ENCODE measurements at places on chromosomes 4 and X. TPM values are rescaled to one million over a fixed set of nuclear protein-coding genes. Genes with fewer than 3 reads are reported as not detected.

DNA sequence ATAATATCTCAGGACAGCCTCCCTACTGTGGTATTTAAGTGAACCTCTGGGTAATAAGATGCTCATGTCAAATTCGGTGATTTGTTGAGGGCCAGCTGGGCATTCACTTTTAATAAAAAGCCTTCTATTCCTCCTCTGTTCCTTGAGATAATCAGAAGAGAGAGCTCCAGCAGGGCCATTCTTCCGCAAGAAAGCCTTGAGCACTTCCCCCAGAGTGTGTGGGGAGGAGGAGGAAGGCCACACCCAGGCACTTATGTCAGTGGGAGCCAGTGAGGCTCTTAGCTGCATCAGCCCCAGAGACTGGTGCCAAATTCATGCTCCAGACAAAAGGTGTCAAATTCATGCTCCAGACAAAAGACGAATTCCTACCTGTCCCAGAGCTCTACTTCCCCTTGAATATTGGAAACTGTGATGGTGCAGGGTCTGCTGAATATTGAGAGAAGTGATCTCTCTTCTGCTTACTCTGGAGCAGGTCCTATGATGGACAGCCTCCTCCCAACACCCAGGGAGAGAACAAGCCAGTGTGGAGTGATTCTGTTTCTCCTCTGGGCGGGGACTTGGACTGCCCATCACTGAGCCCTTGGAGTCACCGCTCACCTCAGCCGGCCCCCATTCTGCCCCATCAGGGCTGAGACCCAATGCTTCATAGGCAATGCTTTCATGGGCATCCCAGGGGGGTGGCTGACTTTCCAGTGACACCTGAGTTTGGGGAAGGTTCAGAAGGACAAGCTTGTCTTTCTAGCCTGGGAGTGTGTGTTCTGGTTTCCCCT lies 68.1 kb downstream of the FHDC1 start:
- H3K4me1 ChIP-seq, result peaks cover 31% of the 10 kb centered on the region
- no peak for DNase-seq
- no peaks in the 10 kb centered on the region for H3K36me3 ChIP-seq
- H3K27me3 ChIP-seq, result peaks cover 2% of the 10 kb centered on the region
- H3K27ac ChIP-seq, result no peak overlapping the region
- no peak overlapping the region for H3K4me3 ChIP-seq

DNA sequence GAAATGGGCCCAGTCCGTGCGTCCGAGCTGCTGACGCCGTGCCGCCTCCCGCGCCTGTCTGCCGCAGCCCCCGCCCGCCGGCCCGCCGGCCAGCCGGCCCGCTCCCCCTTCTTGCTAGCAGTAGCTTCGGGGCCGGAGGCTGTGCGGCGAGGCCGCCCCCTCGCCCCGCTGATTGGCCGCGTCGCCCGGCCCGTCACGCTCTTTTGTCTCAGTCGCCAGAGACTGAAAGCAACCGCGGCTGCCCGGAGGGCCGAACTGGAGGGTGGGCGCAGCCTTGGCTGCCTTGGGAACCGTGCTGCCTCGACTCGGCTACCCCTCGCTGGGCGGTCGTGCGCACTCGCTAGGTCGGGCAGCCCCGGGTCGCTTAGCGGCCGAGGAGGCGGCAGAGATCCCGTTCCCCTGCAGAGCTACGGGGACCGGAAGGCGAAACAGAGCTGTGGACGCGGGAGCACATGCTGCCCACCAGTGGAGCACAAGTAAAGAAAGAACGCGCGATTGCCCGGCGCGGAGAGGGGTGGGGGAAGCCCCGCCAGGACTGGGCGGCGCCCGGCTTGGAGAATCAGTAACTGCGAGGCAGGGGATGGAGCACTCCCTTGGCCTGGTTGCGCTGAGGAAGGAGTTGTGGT lies at the start of gene ZCCHC18:
TSS of gene ZCCHC18 (plus strand) at position 198 of the 626 bp plus-strand sequence. CDS start 1,589 bp downstream, outside the sequence.
- H3K27me3 ChIP-seq, result no peaks in the 10 kb centered on the region
- peak; percentile 63 for DNase-seq
- H3K36me3 ChIP-seq, result no peaks in the 10 kb centered on the region
- H3K27ac ChIP-seq, result peak within 1 kb of the TSS; percentile 83

Gene ABCG2
- 0.82 TPM for total RNA-seq

DNA sequence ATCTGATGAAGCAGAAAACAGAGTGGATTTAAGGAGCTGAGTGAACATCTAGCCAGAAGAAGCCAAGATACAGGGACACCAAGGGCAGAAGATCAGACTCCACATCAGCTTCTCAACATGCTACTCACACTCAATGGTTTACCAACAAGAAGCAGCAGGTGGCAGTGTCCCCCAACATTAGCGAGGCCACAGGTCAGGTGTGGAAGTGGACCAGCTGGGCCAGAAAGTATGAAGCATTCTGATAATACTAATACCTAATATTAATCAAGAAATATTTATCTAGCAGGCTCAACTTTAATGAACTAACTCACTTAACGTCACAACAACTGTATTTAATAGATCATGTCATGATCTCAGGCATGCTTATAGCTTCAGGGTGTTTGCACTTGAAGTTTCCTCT lies 73.4 kb upstream of the TTC29 start:
- no peaks in the 10 kb centered on the region for H3K27me3 ChIP-seq
- no peaks in the 10 kb centered on the region for H3K36me3 ChIP-seq
- peaks cover 18% of the 10 kb centered on the region for H3K4me1 ChIP-seq
- no peak overlapping the region for H3K4me3 ChIP-seq
- no peak for DNase-seq
